ENCODE measurements at places on chromosomes 7 and 10.
A peak's percentile ranks its signal among the peaks of the same experiment; 100 is the strongest.

GRCh38 chr7:4791738-4792536, 16.5 kb downstream of the AP5Z1 start:
- DNase-seq, result peak; percentile 85

DNA sequence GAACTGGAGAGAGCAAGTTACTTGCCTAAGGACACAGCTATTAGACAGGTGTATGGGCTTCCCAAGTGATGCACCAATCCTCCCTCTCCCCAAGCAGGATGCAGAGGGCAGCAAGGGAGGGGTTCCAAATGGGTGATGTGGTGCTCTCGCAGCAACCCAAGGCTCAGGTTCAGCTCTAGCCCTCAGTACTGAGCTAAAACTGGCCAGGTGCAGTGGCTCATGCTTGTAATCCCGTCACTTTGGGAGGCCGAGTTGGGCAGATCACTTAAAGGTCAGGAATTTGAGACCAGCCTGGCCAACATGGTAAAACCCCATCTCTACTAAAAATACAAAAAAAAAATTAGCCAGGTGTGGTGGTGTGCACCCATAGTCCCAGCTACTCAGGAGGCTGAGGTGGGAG, 40.7 kb downstream of the GPRIN2 start:
- DNase-seq, result peak; percentile 8

DNA sequence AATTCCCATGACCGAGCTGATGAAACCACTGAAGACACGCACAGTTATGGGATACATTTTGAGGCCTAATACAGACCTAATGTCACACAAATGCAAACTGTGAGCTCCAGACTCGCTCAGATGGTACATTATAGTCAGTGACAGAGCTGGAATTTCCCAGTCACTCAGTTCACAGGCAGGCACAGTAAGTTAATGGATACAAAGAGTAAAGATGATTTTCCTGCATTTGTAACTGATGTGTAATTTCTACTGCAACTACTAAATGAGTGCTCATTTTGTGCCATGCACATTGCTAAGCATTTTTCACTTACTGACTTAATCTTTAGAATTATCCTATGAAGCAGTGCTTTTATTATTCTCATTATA, 56.5 kb downstream of the ENO4 start:
- no peak for DNase-seq

DNA sequence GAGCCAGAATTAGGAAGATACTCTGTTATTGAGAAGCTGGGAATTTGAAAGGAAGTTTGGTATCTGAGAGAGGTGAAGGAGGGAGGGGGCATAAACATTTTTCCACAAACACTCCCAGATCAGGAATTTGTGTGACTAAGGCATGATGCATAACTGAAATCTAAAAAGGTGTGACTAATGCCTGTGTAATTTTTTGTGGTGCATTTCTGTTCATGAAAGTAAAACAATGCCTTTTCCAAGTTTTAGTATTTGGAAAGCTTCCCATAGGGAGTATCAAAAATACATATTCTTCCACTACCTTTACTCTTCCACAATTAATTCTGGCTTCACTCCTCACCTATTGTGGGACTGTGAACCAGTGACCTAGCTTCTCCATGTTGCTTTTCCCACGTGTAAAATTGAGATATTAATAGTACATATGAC, 56.4 kb upstream of the CAV2 start:
- no peak for DNase-seq

- no peak for DNase-seq
These were observed 265.1 kb downstream of the LRMDA start for GRCh38 chr10:75696536-75696935.

DNA sequence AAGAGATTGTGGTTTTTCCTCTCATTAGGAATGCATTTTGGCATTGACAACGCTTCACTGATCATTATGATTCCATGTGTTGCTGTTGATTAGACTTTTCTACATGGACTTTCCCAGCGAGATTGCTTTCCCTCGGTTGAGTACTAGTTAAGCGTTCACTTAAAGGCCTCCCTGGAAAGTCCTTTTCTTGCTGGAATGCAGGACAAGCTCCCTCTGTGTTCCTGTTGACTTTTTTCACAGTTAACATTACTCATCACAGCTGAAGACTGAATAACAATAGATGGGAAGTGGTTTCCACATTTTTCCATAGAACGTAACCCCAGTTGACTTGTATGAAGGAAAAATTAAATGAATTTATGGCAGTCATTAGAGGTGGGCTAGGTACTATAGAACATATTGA, 2.6 kb upstream of the CAV1 start:
- DNase-seq, result no peak

DNA sequence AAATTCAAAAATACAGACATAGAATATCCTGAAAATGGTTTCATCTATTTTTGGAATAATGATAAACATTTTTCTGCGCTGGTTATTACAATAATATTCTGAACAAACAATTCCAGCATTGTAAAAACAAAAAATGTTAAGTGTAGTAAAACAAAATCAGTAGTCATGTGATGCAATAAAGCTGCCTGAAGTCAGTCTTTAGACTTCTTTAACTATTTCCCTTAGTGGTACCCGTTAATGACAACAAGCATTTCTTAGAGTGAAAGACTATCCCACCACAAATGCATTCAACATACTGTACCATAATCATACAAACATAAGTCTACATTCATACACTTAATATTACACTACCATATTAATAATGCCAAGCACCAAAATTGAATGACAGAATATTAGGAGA, 1.6 kb downstream of the SKAP2 start:
- DNase-seq, result no peak

- DNase-seq, result peak; percentile 57
These were observed 2.7 kb upstream of the PDGFA start for GRCh38 chr7:522071-522950.

DNA sequence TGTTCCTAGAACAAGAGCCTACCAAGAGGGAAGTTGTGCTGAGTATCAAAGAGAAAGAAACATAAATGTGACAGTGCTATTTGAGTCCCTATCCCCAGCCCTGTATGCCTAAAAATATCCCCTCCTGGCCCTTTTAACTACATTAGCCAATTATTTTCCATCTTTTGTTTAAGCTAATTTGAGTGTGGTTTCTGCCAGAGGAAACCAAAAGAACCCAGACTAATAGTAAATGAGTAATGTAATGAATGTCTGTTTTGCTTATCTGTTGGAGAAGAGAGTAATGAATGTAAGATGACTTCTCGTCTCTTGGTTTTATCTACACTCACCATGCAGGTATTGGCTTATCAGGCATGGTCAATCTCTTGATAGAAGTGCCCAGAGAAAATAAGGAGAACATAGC, 134.4 kb upstream of the CDK1 start:
- no peak for DNase-seq

DNA sequence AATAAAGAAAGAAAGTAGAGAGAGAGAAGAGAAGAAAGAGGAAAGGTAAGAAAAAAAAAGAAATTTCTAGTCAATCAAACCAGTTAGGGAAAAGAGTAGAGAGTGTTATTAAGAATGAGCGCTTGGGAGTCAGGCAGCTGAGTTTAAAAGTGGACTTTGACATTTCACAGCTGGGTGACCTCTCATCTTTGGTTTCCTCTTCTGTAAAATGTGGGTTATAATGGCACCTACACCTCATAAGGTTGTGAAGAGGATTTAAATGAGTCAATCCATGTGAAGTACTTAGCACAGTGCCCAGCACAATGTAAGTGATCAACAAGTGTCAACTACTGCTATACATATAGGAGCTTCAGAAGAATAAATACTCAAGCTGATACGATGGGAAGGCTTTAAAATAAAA, 12.2 kb downstream of the HOXA1 start:
- DNase-seq, result no peak

DNA sequence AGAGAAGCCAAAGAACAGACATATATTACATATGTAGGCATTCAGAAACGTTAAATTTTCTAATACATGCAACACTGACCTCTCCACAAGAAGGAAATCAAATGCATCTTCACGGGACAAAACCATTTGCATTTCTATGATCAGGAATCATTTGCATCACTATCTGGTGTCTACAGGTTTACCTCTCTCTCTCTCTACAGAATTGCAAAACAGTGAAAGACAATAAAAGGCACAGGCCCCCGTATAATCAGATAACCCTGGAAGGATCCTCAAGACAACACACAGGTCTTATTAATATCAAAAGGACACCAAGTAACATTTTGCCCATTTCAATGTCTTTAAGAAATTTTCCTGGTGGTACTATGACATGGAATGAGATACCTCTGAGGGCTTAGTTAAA, 306.3 kb downstream of the GPAM start:
- no peak for DNase-seq

DNA sequence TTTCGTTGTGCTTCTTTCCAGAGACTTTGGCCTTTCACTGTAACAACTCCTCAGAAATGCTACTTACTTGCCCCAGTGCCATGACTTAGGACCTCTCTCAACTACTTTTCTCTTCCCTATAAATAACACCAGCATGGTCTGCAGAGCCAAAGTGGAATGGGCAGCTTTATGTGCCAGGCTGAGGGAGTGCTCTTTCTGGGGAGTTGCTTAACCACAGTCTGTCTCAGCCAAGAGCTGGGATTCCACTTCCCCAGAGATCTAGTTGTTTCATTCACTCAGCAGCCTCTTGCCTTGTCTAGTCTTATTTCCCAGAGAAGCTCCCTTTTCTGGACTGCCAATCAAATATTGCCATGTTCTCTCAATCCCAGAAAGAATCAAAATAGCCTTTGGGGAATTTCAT, 912.2 kb downstream of the GRID1 start:
- DNase-seq, result no peak

DNA sequence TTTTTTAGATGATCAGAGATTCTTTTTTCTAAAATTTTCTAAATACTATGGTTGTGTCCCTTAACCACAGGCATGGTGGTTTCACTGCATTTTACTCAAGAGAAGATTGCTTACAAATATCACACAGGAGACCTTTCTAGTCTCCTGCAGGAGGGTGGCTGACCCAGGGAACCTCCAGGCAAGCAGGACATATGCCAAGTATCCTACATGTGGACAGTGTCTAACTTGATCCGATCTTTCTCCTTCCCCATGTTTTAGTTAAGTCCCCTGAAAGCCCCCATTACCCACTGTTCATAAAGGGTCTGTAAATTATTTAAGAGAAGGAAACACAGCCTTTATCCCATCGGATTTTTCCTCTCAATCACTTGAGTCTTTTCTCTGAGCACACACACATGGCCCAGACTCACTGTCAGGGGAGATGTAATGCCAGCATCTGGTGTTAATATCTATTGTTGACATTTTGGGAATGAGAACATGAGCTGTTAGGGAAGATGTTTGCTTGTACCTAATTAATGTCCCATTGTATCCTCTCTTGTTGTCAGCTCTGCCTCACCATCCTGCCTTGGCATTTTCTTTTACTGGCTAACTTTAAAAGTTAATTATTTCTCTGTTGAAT, 755.2 kb downstream of the AUTS2 start:
- no peak for DNase-seq

GRCh38 chr10:11684717-11685645, 57.2 kb upstream of the ECHDC3 start:
- peak; percentile 60 for DNase-seq

DNA sequence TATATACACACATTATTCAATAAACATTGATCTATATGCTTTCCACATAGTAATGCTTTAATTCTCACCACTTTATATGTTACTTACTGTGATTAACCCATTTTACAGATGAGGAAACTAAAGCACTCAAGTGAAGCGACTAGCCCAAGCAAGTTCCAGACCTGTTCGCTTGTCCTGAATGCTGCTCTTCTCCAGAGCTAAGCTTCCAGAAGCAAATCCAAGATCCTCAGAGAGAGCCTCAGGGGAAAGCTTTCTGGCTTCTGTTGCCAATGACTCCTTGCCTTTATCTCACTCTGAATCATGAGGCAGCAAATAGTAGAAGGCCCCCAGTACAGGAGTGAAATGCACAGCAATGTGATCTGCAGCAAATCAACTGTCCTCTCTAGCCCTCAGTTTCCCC, 32.2 kb downstream of the XPNPEP1 start:
- no peak for DNase-seq

DNA sequence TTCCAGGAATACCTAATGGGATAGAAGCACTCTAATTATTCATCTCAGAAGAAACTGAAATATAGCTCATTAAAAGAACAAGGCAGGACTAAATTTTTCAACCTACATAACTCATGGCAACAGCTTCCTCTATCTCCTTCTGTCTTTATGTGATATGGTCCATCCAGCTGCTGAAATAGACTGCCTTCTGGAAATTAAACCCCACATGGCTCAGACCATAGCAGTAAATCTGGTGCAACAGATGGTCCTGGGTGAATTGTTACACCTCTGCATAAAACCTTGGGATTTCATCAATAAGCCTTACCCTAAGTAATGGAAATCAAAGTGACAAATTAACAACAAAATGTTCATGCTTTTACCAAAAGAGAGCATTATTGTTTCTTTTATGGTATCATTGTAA, 205.6 kb upstream of the CSTF2T start:
- no peak for DNase-seq

DNA sequence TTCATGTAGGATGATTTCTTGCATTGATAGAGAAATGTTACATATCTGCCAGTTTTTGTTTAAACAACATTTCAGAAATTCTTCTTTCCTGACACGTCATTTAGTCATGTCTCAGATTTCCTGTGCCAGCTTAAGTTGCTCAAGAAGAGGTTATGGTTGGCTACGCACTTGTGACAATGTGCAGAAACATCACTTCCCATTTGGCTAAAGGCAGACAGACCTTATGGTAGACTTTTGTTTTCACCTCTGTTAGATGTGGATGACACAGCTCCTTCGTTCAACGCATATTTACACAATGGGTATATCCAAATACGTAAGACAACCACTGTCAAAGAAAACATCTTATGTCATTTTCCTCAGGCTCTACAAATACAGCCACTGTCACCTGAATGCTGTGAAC, 125.8 kb downstream of the DOCK4 start:
- DNase-seq, result no peak

- DNase-seq, result no peak
These were observed 144.5 kb downstream of the PPP1R3A start for GRCh38 chr7:113774182-113774807.

DNA sequence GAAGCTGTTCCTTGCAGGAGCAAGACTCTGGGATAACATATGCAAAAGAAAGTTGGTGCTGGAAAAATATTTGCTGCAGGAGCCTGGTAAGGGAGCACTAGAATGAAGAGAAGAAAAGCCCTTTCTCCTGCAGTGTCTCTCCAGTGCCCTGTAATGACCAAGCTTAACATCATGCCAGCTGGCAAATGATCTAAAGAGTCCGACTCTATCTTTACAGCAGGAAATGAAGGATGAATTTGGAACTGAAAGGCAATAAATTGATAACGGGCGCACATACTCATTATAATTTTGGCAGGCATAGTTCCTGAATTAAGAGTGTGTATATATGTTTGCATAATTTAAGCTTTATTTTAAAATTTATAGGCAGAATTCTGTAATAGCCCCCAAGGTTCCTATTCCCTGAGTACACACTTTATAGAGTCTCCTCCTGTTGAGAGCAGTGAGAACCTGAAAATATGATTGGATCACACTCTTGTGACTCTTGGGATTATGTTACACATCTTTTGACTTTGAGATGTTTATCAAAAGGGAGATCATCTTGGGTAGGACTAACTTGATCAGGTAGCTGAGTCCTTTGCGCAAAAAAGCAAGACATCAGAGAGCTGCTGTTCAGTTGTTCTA, 299.0 kb upstream of the MBL2 start:
- DNase-seq, result no peak

GRCh38 chr10:23864631-23865147, 344.2 kb upstream of the KIAA1217 start:
- DNase-seq, result no peak

- no peak for DNase-seq
These were observed 57.2 kb downstream of the CALML3 start for GRCh38 chr10:5581670-5582566.

GRCh38 chr7:2038931-2039728, 193.6 kb downstream of the MAD1L1 start:
- no peak for DNase-seq

GRCh38 chr10:101358706-101359300, 4.8 kb downstream of the BTRC start:
- no peak for DNase-seq
